ENCODE measurements at places on chromosomes 3 and 15.

DNA sequence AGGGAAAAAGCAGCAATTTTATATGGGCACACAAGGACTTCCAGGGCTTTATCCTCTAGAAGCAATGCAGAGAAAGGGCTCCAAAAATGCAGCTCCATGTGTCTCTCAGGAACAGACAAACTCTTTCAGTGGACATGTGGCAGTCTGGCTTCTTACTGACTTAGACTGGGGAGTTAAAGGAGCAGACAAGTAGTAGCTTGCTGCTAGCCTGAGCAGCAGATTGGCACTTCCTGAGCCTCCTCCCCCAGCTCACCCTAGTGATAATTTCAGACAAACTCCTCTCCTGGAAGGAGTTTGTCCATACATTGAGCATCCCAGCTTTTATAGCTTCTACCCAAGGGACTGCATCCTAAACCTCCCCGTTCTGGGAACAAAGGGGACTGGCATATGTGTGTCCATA lies 101.7 kb upstream of the MANF start:
- DNase-seq = no peak

- DNase-seq = no peak
Measured at GRCh38 chr3:31431321-31431720, 101.4 kb upstream of the STT3B start.

DNA sequence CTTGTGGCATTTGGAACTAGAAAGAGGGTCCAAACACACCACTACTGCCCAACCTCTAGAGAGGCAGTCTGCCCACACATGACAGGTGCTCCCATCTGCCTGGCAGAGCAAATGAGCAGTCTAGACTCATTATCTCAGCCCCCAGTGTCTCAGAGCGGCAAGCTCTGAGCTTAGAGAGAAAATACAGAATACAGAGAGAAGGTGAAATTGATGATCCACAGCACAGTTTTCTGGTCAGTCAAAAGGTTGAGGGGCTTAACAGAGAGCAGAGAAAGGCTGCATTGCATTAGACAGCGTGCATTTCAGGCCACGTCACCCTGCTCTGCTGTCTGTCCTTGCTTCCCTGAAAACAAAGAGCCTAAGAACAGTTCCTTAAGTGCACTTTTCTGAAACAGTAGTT lies 135.1 kb downstream of the KCNMB2 start:
- no peak for DNase-seq

DNA sequence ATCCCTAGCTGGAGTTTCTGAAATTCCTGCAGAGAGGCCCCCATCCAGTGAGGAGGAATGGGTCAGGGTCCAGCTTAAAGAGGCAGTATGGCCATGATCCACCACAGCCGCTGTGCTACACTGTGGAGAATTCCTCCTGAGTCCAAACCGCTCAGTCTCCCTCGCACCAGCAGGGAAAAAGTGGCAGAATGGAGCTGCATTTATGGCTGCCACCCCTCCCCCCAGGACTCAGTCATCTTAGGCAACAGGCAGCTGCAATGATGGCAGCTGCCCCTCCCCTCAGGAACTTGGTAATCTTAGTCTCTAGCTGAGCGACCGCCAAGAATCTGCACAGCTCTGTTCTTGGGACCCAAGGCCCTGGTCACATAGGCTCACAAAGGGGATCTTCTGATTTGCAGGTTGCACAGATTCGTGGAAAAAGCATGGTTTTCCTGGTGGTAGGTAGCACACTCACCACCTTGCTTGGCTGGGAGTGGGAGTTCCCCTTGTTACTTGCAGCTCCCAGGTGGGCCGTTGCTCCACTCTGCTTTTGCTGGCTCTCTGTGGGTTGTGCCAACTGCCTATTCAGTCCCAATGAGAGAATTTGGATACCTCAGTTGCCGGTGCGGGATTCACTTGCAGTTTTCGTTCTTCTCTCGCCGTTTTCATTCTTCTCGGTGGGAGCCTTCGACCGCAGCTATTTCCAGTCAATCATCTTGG lies 204.1 kb downstream of the STXBP5L start:
- no peak for DNase-seq

GRCh38 chr15:86572368-86572841 lies 492.7 kb downstream of the AGBL1 start:
- no peak for DNase-seq

DNA sequence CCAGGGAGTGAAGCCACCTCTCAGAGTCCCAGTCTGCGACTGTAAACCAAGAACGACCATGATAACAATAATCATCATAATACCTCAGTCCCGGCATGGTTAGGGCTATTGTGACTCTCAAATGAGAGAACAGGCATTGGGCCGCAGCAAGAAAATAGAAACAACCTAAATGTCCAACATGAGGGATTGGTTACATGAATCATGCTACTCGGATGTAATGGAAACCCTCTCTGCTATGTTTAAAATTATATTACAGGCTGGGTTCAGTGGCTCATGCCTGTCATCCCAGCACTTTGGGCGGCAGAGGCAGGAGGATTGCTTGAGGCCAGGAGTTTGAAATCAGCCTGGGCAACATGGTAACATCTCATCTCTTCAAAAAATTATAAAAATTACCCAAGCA lies 2.8 kb downstream of the CPN2 start:
- DNase-seq = no peak

DNA sequence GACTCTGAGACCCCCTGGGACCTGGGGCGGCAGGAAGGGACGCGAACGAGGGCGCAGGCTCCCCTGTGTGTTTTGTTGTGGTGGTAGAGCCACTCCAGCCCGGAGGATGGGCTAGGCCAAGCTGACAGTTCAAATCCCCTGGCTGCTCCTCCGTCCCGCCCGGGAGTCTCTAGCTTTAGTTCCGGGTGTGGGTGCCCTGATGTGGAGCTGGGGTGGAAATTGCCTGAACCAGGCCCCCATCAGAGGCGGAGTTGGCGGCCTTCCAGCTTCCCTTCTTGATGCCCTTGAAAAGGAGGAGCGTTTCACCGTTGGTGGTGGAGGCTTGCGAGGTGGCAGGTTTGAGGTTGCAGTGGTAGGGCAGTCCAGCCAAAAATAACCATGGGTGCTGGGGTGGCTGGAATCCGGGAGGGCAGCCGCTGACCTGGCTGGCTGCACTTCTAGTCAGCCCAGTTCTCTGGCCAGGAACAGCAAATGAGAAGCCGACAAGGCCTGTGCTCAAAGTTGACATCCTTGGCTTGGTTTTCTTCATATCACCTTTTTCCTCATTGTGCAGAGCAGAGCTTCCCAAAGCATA lies 817 bp downstream of the CLK3 start:
- peak; percentile 73 for DNase-seq

DNA sequence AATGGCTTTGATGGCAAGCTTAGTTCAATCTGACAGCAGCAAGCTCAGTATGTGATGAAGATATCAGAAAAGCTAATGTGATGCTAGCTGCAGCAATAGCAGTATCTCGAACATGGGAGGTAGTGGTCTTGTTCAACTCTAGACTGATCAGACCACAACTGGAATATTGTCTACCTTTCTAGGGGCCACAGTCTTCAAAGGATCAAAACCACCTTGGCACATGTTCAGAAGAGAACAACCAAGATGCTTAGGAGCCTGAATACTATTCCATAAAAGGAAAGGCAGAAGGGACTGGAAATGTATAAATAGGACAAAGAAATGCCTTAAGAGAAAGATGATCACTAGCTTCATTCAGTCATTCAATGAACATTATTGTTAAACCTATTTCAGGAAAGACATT lies 2.3 kb downstream of the C3orf70 start:
- DNase-seq = no peak

DNA sequence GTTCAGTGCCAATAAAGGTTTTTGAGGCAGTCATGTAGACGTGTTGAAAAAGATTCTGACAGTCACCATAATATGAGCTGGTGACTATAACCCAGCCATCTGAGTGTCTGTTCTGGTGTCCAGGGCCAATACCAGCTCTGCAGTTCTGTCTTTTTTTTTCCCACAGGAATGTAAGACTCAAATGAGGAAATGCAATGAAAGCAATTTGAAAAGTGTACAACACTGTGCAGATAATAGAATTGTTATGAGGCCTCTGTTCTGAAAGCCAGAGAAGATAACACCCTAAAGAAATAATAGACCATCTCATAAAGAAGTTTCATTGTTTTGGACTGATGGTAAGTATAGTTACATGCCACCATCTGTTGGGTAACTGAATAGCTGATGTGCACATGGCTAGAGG lies 57.1 kb downstream of the CLDN1 start:
- no peak for DNase-seq

- DNase-seq = no peak
Measured at GRCh38 chr15:29138260-29138659, 131.4 kb downstream of the NSMCE3 start.

DNA sequence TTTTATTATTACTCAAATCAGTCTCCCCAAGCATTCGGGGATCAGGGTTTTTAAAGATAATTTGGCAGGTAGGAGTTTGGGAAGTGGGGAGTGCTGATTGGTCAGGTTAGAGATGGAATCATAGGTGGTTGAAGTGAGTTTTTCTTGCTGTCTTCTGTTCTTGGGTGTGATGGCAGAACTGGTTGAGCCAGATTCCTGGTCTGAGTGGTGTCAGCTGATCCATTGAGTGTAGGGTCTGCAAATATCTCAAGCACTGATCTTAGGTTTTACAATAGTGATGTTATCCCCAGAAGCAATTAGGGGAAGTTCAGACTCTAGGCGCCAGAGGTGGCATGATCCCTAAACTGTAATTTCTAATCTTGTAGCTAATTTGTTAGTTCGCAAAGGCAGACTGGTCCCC lies 20.6 kb upstream of the TRANK1 start:
- DNase-seq = no peak

DNA sequence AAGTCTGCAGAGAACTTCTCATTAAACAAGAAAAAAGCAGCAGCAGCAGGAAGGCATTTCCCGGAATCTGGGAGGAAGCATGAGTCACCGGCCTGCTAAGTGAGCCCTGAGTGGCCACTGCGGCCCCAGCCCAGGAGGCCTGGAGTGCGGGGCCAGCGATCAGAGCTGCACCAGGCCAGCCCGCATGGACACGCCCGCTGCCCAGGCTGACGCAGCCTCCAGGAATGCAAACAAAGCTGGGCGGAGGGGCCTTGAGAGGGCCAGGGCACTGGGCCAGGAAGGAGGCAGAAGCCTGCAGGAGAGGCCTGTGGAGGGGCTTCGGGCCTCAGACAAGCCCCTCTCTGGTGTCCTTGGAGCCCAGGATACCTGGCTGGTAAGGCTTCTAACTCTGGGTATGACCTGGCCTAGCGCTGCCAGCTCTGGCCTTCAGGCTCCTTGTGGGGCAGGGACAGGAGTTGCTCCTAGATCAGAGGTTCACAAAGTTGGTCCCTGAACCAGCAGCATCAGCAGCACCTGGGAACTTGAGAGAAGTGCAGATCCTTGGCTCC lies 101.2 kb downstream of the SMAD6 start:
- no peak for DNase-seq

DNA sequence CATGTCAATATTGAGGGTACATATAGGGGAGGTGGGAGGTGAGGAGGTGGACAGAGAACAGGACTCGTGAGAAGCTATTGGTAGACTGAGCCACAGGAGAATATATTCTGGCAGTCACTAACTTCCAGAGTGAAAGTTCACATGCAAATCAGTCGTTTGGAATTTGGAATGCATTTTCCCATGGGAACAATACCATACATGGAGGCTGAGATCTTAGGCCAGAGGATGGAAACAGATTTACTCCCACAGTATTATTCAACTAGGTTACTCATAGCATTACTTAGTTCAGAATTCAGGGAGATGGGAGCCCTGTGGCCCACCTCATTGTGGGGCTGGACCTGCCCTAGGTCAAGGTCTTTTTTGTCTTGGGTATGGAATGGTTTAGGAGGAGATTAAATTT lies 36.4 kb upstream of the ABHD2 start:
- no peak for DNase-seq

DNA sequence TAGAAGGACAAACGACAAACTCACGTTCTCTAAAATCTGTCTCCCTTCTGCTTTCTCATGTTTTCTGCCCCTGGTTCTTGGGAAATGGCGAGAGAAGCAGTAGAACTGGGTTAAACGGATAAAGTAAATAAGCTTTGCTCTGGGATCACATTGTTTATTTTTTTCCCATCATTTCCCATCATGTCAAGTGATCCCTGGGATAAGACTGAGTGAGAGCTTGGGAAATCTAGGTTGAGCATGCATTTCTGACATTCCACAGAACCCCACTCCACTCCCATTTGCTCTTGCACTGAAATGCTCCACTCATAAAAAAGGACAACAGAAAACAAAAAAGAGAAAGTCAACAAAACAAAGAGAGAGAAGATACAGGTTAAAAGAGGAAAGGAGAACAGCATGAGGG lies 69.1 kb downstream of the SEMA6D start:
- DNase-seq = no peak

DNA sequence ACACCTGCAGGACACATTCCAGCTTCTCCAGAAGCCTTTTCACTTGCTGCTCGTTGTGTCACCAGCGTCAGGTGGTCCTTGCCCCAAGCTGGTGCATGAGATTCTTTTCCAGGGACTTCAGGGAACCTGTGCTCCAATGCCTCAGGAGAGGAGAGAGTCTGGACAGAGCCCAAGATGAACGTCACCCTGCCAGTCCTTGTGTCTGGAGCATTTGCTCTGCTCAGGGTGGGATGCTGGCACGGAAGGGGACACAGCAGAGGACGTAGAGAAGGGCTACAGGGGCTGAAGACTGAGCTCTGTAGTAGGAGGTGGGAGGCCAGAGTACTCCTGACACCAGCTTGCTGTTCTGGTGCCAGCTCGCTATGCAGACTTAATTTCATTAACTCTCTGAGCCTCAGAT lies 262.1 kb downstream of the XXYLT1 start:
- no peak for DNase-seq

- no peak for DNase-seq
Measured at GRCh38 chr3:64295594-64295993, 70.3 kb upstream of the PRICKLE2 start.

- DNase-seq = no peak
Measured at GRCh38 chr3:55244247-55244646, 242.9 kb downstream of the WNT5A start.

DNA sequence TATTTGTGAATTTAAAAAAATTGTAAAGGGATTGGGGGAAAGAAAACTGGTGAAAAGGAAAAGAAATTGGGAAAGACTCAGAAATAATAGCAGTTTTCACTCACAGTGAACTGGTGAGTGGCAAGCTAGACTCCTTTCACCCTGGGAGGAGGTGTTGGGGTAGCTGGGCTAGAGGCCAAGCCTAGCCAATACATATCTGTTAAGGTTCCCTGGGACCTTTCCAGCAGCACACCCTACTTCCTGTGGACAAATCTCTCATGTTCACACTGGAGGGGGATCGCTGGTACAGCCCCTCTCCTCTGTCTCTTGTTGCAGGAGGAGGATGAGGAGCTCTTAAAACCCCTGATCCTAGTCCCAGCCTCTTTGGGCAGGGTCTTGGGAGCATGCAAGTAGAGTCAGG lies 3.7 kb upstream of the RPP25 start:
- DNase-seq = no peak

DNA sequence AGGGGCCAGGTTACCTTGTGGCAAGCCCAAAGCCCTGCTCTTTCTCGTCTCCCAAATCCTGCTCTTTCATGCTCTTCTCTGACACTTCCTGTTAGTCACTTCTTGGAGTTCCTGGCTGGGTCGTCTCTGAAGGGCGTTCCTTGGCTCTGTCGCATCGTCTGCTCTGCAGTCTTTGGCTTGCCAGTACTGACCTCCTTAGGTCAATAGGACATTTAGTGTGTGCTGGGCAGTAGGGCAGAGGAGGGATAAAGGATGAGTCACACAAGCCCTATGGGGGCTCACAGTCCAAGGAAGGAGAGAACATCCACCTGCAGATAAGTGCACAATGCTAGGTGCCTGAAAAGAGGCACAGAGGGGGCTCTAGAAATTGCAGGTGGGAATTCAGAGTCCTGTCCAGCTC lies 87.5 kb downstream of the FAM43A start:
- DNase-seq = no peak

- no peak for DNase-seq
Measured at GRCh38 chr15:79901958-79902357, 5.1 kb upstream of the MTHFS start.

GRCh38 chr3:149716984-149717383 lies 35.3 kb downstream of the COMMD2 start:
- DNase-seq = no peak
